ENCODE measurements at places on chromosomes 5 and 9.

DNA sequence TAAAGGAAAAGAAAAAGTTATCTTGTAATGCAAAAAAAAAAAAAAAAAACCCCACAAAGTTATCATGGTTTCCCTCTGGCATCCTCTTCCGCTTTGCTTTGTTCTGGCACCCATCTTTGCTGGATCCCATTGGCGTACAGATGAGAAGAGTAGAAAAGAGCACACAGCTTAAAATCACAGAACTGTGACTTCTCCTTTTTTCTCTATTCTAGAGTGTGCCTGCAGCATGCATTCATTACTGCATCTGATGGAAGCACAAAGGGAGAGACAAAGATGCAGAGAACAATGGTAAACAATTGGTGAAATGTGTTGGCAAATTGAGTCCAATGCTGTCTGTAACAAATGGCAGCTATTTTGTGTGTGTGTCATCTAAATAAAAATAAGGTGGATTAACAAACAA is 440.8 kb upstream of the PIK3R1 start:
- DNase-seq: no peak

GRCh38 chr5:87311405-87312279 is 44.0 kb downstream of the RASA1 start:
- no peak for DNase-seq

DNA sequence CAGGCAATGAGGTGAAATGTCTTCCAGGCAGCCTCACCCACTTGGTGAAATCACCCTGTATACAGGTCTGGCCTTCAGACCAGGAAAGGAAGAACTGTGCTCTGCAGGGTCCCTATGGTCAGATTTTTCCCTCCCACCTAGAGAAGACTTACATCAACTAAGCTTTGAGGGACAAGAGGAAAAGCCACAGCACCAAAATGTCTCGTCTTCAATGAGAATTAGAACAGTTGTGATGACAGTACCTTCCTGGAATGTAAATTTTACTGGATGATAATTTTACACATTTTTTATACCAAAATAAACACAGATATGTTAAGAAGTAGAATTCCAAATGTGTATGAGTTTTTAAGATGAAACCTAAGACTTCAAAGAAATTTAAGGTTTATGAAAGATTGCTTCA is 283.9 kb downstream of the SPOCK1 start:
- no peak for DNase-seq

- DNase-seq: no peak
These were observed 56.2 kb downstream of the GAS1 start for GRCh38 chr9:86891091-86891490.

GRCh38 chr9:130191749-130192120 is 19.5 kb downstream of the NCS1 start:
- no peak for DNase-seq

DNA sequence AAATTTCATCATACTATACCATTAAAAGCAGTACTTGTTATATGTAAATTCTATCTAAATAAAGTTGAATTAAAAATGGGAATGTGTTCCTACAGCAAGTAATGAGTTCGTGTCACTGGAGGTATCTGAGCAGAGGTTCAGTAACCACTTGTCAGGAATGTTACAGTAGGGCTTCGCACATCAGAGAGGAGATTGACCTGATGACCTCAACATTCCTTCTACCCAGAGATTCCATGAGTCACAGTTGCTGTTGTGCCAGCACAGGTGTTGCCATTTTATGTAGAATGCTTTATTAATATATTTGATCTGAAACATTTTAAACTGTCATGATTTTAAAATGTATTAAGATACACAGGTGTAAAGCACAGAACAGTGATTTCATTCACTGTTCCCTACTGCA is 60.3 kb downstream of the STX17 start:
- DNase-seq: no peak

DNA sequence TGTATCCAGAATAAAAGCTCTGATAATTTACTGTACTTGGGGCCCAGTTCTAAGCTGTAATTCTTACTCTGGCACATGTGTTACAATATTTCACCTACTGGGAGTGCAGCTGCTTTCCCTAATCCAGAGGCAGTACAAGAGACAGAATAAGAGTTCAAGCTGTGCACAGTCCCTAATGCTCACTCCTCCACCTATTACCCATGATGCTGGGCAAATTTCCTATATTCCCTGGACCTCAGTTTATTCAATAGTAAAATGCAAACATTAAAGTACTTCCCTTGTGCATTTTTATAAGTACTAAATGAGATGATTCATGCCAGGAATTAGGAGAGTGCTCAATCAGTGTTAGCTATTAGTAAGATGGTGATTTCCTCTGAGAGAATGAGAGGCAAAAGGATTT is 28.0 kb upstream of the TAF11L2 start:
- DNase-seq: no peak

- no peak for DNase-seq
These were observed 30.2 kb upstream of the ANXA1 start for GRCh38 chr9:73121375-73121935.

Data from activated gamma-delta T cell treated with anti-CD3 and anti-CD28 coated beads, Interleukin-2, amount 50 U/mL, for 16 hours (primary cell).